C1 segment of cervical spinal cord (tissue), 14 donors: ENCODE measurements at places on chromosomes 16 and 17.

- peak; percentile 45 for DNase-seq
Measured at GRCh38 chr16:67415872-67416793, at the start of gene ZDHHC1. TSS of gene ZDHHC1 (minus strand) at chr16:67416477. CDS start at chr16:67407775, 8,702 bp downstream.

- DNase-seq, result no peak
Measured at GRCh38 chr16:2007081-2007836, 2.4 kb downstream of the ZNF598 start.

DNA sequence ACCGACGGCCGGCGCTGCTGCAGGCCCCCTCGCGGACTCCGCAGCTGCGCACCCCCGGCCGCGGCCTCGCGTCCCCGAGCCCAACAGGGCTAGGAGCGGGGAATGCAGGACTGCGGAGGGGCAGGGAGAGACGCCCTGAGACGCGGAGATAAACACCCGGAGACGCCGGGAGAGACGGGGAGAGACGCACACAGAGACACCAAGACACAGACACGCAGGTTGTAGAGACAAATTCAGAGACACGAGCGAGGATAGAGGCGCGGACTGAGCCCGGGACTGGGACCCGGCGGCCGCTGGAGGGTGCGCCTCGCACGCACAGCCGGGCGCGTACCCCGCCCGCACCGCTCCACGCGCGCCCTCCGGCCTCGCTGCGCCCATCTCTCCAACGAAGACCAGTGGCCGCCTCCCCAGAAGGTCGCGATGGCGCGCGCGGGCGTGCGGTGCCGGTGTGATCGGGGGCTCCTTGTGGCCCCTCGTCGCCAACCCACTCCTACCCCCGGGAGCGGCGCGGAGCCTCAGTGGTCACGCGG lies 902 bp downstream of the STAC2 start:
- no peak for DNase-seq

- no peak for DNase-seq
Measured at GRCh38 chr16:26365161-26365940, 673.6 kb downstream of the HS3ST4 start.

GRCh38 chr16:47358816-47359215 lies 102.0 kb downstream of the ITFG1 start:
- DNase-seq, result no peak

DNA sequence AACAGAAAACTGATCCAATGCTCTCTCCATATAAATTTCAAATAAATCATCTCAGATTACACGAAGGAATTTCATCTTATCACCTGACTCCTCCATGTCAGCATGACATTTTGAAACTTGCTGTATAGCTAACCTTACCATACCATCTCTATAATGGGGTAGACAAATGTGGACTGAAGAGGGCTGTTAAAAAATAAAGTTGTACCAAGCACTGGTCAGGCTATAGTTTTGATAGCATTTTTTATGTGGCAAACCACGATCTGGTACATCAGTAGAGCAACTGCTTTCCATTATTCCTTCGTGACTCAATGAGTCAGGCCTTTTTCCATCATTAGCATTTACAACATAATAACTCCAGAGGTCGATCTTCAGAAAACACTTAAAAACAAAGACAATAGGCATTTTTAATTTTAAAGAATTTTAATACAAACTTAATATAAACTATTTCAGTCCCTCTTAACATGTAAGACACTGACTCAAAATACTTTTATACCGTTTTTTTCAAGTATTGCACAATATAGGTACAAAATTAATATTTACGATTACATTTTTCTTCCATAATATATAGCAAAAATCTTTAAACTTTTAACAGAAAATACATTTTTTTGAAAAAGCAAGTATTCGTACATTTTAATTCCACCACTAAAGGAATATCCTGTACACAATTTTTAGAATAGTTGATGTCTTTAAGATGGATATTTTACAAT lies 4.2 kb downstream of the TOB1 start:
- DNase-seq, result no peak

GRCh38 chr17:17298108-17298507 lies 5.1 kb upstream of the NT5M start:
- DNase-seq, result no peak

GRCh38 chr16:4803898-4804762 lies 1.7 kb upstream of the ROGDI start:
- DNase-seq, result no peak

- DNase-seq, result no peak
Measured at GRCh38 chr16:85670840-85671239, 17.9 kb downstream of the GINS2 start.

- no peak for DNase-seq
Measured at GRCh38 chr17:35171834-35172233, 22.4 kb downstream of the SLC35G3 start.

DNA sequence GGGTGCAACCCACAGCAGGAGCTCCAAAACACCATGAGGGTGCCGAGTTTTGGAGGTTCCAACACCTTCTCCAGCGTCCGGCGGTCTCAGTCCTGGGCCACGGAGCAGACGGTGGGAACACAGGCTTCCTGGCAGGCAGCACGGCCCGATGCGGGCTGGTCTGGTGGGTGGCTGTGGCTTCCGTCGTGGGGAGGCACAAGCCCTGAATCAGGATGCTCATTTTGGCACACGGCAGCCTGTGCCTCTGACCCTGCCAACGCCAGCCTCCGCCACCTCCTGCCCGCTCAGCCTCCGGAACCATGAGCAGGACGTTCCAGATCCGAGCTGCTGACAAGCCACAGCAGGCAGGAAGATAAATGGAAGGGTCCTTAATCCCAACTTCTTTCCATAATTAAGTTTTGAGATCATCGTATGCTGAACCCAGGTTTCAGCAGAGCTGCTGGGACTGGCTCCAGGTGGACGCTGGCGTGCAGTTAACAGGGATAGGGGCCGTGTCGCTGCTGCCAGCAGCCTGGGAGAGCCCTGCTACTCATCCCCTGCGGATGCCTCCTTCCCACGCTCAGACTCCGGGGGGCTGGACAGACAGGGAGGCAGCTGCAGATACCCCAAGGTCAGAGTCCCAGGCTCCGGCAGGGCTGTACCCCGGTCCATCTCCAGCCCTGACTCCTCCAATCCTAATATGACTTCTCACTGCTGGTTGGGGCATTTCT lies 136.6 kb downstream of the ENGASE start:
- no peak for DNase-seq

GRCh38 chr17:47949197-47949759 lies 7.9 kb downstream of the PNPO start:
- no peak for DNase-seq

- DNase-seq, result no peak
Measured at GRCh38 chr17:2406903-2407790, 6.3 kb upstream of the MNT start.

GRCh38 chr16:50479771-50480170 lies 68.4 kb upstream of the NKD1 start:
- no peak for DNase-seq

- DNase-seq, result no peak
Measured at GRCh38 chr16:10584981-10585438, 4.6 kb upstream of the EMP2 start.

DNA sequence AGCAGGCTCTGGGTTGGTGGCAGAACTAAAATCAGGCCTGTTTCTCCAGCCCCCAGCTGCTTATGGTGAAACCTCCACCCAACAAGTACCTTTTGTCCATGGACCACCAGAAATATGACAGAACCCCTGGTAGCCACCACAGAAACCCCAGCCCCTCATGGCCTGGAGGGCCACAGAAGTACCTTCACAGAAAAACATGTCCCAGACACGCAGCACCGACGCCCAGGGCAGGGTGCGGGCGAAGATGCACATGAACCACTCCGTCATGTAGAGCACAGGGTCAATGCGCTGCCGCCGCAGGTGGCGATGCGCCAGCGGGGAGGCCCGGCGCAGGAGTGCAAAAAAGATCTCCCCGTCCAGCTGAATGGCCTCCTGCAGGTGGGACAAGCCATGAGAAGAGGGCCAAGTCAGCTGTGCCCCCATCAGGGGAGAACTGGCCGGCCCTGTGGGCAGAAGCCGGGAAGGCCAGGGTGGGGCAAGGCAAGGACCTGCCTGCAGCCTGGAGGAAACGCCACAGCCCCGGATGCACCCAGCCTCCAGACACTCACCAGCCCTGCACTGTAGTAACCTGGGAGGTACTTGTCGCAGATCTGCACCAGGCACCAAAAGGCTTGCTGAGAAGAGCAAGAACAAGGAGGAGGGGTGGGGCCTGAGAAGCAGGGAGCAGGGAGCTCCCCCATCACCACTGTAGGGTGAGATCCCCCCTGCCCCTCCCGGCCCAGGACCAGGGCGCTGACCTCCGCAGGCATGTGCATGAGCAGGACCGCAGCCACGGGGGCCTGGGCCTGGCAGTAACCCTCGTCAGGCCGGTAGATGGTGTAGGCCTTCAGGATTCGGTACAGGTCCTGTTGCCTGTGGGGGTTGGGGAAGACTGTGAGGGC lies 4.1 kb upstream of the CD2BP2 start:
- DNase-seq, result no peak

- no peak for DNase-seq
Measured at GRCh38 chr17:78118801-78119241, 9.7 kb downstream of the TMC6 start.

DNA sequence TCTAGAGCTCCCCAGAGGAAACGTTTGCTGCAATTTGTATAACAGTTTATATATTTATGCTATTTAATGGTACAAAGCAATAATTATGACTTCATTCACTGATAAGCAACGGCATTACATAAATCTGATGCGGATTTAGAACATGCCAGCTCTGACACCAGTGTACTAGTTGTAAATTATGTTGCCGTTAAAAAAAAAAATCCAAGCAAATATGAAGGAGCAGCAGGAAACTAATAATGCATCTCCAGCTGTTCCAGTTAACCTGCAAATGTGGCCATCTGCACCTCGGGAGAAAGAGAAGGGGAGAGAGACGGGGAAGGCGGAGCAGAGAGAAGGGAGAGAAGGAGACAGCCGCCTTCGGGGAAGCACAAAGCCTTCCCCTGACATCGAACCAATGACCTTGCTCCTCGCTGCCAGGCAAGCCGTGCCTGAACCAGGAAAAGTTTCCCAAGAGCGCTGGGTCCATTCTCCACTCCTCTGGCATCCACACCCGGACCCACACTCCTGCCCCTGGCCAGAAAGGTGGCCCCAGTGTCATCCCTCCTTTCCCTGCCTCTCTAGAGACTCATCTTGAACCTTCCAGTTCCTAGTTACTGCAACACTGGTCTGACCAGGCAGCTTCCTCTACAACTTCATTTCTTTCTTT lies 174.8 kb downstream of the C16orf78 start:
- DNase-seq, result no peak

- no peak for DNase-seq
Measured at GRCh38 chr16:54244061-54244886, 42.3 kb downstream of the IRX3 start.

- DNase-seq, result no peak
Measured at GRCh38 chr16:84714028-84714427, 14.2 kb downstream of the USP10 start.

DNA sequence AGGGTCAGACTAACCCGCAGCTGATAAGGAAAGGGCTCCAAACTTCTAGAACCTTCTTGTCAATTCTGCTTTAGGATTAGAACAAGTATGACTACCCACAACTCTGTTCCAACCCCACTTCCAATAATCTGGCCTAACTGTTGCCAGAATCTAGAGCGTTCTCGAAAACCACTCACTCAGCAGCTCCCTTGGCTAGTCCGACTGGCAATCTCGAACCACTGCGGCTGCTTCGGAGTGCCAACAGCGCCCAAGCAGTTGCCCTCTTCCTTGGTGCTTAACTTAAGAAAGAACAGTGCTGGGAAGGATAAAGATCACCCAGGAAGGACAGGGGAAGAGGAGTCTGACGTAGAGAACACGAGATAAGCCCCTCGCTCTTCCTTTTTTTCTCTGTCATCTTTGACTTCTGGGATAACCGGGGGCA lies 818 bp downstream of the DNAJC7 start:
- DNase-seq, result peak; percentile 11

- DNase-seq, result peak; percentile 92
Measured at GRCh38 chr16:3364774-3365427, 9.2 kb downstream of the OR2C1 start.

- DNase-seq, result no peak
Measured at GRCh38 chr16:31074814-31075183, 577 bp downstream of the ZNF646 start.

GRCh38 chr17:77177002-77177741 lies 36.4 kb downstream of the SEC14L1 start:
- no peak for DNase-seq

DNA sequence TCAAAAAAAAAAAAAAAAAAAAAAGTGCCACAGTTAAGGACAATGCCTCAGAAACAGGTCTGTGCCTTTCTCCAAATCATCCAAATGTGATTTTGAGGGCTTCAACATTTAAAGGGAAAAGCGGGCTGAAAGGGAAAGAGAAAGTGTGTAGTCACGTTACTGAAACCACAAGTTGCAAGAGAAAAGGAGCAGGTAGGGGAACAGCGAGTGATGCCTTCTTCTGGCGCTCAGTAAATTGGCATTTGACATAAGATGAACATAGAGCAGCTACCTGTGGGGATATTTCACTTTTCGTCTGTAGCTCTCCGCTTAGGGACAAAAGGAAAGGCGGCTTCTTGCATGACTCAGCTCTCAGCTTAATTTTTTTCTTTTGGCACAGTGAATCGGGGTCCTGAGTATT lies 11.1 kb downstream of the CMTM2 start:
- DNase-seq, result no peak

DNA sequence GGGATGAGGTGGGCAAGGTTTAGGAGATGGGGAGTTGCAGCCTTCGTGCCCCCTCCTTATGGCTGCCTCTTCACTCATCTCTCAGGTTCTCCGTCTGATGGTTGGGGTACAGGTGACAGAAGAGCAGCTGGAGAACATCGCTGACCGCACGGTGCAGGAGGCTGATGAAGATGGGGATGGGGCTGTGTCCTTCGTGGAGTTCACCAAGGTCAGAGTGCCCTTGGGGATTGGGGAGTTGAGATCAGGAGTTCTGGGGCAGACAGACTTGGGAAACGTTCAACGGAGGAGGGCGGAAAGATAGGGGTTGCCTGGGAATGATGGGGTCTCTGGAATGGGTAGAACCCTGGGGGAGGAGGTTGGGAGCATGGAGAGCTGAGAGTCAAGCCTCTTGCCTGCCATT lies 2.3 kb downstream of the CHP2 start:
- no peak for DNase-seq

- no peak for DNase-seq
Measured at GRCh38 chr16:85798901-85799496, 345 bp downstream of the EMC8 start.

- no peak for DNase-seq
Measured at GRCh38 chr17:34411646-34412421, 48.8 kb upstream of the CCL1 start.

DNA sequence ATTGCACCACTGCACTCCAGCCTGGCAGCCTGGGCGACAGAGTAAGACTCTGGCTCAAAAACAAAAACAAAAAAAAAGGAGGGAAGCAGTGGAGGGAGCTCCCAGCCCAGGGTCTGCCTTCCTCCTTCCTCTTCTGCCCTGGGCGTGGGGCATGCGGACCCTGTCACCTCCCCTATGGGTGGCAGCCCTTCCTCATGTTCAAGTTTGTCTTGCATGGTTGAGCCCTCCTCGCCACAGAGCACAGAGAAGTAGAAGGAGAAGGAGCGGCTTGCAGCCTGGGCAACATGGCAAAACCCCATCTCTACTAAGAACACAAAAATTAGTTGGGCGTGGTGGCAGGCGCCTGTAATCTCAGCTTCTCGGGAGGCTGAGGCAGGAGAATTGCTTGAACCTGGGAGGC lies 21.4 kb upstream of the TIMP2 start:
- no peak for DNase-seq

- peak; percentile 56 for DNase-seq
Measured at GRCh38 chr17:77145612-77146245, 5.0 kb downstream of the SEC14L1 start.
